CD4-positive, alpha-beta T cell treated with Interleukin-2 at 100 ng/mL for 4 hours (primary cell): ENCODE measurements at places on chromosomes 2 and 18.
A peak's percentile ranks its signal among the peaks of the same experiment; 100 is the strongest.

DNA sequence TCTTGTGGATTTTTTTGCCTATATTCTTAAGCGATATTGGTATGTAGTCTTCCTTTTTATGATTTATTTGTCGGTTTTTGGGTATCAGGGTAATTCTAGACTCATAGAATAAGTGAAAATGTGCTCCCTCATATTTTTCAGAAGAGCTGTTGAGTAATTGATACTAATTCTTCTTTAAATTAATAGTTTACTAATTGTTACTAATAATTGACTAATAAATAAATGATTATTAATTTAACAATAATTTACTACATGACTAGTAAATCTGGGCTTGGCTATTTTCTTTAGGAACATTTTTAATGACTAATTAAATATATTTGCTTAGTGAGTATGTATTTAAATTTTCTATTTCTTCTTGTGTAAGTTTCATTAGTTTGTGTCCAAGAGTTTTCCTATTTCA, 325.0 kb downstream of the ADCYAP1 start:
- DNase-seq, result no peak

DNA sequence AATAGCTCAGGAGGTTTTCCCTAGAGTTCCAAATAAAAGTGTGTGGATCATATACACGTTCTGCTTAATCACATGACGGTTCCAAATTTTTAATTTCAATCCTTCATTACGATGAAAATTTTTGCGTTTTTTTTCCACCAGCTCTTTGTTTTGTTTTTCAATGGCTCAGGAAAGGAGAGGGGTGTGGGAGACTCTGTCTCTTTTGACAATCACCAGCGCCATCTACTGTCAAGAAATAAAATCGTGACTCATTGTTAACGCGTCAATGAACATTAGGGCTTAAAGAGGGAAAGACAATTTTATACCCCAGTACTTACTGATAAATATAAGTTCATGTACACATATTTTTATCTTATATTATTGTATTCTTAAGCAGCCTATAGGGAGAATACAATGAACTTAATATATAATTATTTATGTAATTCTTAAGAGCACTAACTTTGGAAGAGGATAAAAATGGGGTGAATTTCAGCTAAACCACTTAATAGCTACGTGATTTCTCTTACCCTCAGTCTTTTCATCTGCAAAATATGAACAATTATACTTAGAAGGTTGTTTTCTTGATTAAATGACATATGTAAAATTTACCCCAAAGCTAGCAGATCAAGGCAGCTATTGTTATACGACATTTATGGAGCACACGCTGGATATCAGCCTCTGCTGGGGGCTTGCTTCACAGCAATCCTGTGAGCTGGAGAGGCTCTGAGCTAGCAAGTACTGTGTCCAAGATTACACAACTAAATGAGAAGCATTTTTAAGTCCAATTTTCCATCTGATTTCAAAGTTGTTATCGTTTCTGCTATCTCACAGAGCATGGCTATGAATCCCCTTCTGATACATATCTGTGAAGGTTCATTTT, 47.4 kb upstream of the RMDN2 start:
- peak; percentile 77 for DNase-seq

DNA sequence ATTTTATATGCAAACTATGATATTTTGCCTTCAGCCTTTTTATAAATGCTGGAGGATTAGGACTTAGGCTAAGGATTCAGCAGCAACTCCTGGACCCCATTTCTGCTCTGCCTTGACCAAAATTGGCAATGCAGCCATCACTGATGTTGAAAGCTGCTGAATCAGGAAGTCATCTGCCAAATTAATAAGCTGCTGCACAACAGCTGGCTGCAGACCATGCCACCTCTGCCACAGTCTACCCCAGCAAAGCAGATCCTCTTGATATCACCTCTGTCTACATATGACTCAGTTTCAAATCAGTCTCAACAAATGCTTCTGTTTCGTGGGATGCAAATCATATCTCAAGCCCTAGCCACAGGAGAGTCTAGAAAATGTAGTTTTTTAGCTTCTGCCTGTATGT, 7.1 kb upstream of the SOS1 start:
- peak; percentile 82 for DNase-seq

- no peak for DNase-seq
These were observed 44.7 kb downstream of the TGFA start for GRCh38 chr2:70508711-70509462.

DNA sequence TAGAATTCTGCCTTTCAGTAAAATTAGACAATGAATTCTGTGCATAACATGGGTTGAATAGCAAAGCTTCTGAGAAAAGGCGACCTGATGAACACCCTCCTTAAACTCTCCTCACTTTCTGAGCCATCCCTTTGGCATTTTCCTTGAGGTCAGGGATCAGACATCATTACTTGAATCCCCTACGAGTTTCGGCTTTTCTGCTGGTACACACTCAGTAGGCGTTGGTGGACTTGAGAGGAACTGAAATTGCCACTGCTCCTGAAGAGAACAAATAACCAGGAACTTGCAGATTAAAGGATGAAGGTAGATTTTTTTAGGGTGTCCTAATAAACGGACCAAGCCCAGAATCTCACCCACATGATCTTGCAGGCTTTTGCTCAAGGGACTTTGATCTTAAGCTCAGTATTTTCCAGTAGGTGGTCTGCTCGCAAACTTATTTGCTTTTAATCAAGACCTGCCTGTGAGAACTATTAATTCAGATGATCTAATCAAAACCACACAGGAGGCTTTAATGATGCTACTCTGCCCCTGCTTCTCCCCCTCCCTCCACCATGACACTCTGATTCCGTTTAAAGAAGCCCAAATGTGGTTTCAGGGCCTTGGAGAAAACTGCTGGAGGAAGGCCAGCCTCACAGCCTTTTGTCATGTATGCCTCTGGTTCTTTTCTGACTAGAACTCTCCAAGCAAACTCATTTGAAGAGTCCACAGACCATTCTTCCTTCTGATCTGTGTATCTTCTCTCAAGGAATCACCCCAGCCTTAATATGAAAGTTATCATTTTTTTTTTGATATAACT, 124.9 kb downstream of the PRKCE start:
- DNase-seq, result no peak

GRCh38 chr2:144430722-144431391, 89.1 kb downstream of the ZEB2 start:
- DNase-seq, result peak; percentile 28

DNA sequence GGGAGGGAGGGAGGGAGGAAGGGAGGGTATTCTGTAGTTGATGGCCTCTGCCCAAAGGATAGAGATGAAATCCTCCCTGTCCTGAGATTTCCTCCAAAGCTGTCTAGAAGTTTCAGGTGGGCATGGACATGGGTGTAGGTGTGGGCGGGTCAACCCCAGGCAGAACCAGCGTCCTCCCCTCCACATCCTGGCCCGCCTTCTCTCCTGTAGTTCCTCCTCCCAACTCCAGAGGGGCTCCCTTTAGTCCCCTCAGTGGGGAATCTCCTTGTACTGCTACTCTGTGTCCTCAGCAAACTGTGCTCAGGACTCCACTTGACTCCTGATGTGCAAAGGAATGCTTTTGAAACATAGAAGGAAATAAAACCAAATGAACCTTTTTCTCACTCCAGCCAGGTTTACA, 88.1 kb downstream of the MRPS9 start:
- DNase-seq, result no peak

GRCh38 chr18:55396267-55396905, 191.6 kb downstream of the TCF4 start:
- DNase-seq, result no peak

- no peak for DNase-seq
These were observed 177.1 kb downstream of the RNF144A start for GRCh38 chr2:7094231-7094741.

- DNase-seq, result no peak
These were observed 21.8 kb downstream of the MTCL1 start for GRCh38 chr18:8726963-8727705.

- DNase-seq, result no peak
These were observed 41.7 kb upstream of the NABP1 start for GRCh38 chr2:191636235-191636543.

GRCh38 chr2:223868005-223868404, 30.6 kb upstream of the AP1S3 start:
- DNase-seq, result no peak

DNA sequence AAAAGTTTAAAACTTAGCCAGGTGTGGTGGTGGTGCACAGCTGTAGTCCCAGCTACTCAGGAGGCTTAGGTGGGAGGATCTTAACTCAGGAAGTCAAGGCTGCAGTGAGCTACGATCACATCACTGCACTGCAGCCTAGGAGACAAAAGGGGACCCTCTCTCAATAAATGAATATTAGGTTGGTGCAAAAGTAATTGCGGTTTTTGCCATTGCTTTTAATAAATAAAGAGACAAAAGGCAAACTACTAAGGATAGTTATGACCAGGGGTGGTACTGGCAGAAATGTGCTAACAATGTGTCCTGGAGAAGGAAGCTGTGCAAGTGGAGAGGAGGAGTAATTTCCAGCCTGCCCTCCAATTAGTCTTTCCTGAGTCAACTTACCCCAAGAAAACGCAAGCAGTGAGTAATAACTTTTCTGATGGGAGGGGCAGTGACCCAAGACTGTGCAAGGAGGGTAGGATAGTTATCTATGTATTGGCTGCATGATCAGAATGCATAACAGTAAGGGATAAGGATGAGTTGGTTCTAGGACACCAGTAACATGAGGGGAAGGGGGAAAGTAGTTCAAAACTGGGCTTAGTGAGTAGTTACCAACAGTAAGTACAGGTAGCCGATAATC, 1.5 kb downstream of the EXOC6B start:
- no peak for DNase-seq

DNA sequence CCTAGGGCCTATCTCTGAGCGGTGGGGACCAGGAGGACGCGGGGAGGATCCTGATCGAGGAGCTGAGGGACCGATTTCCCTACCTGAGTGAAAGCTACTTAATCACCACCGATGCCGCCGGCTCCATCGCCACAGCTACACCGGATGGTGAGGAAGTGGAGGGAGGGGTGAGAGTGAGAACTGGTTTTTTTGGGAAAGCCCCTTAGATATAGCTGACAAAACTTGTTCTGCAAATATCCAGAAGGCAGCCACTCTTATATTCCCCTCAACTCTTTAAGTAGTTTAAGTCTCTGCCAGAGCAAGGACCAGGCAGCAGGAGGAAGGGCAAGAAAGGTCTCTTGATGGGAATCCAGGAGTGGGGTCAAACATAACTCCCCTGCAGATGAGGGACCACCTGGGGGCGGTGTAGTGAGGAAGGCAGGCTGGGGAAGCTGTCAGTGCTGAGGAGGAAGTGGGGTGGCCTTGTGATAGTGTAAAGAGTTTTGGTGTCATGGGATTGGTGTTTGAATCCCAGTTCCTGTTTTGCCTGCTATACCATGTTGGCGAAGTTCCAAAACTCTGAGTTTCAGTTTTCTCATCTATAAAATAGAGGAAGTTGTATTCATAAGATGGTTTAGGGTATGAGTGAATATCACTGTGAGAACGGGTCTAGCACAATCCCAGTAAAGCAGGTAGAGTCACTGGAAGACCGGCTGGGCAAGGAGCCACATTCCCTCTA, 3.4 kb downstream of the NAGK start:
- DNase-seq, result peak; percentile 68

DNA sequence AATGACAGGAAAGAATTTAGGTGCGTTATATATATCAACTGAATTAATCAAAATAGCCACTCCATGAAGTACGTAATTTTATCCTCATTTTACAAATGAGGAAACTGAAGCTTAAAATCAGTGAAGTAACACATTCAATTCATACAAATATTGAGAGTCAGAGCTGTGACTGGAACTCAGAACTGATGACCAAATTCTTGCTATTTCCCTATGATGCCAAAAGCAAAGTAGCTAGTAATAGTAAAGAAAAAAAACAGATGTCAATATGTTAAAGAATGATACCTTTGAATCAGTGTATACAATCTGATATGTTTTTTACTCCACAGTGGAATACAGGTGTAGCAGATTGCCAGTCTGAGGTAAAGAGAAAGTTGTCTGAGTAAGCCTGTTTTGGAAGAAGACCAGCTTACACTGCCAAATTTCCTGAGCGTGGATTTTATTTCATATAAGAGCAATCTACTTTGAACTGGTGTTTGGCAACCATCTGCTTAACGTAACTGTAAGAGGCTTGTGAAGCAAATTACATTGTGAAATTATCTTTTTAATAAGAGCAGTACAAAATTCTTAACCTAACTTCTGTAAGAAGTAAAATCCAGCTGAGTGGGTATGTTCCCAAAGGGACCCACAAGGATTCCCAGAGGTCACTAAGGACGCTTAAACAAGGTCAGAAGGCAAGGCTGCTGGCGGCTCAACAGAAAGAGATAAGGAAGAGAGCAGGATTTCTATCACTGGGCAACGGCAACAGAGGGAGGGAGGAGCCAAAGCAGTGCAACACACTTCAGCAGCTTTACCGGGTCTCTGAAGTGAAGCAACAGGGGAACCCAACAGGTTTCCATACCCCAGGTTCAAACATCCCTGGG, 85.6 kb downstream of the IKZF2 start:
- DNase-seq, result no peak

- DNase-seq, result no peak
These were observed 93.8 kb downstream of the NRP2 start for GRCh38 chr2:205776139-205776538.

GRCh38 chr2:19028587-19029375, 329.6 kb downstream of the OSR1 start:
- no peak for DNase-seq

GRCh38 chr18:44609181-44609941, 71.3 kb upstream of the SETBP1 start:
- DNase-seq, result no peak

DNA sequence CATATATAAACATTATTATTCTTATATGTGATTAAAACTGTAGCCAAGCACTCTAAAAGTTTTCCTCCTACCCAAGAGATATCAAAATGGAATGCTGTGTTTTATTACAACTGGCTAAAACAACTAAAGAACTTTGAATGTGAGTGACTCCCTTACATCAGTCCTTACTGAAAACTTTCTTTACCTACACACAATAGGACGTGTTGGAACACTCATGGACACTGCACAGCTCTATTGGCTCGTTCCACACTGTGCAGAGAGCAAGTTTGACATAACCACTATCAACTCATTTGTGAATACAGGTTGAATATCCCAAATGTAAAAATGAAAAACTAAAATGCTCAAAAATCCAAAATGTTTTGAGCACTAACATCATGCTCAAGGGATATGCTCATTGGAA, 650.6 kb downstream of the SLC4A3 start:
- DNase-seq, result no peak

- DNase-seq, result no peak
These were observed 65.8 kb downstream of the PARD3B start for GRCh38 chr2:204611017-204611631.

DNA sequence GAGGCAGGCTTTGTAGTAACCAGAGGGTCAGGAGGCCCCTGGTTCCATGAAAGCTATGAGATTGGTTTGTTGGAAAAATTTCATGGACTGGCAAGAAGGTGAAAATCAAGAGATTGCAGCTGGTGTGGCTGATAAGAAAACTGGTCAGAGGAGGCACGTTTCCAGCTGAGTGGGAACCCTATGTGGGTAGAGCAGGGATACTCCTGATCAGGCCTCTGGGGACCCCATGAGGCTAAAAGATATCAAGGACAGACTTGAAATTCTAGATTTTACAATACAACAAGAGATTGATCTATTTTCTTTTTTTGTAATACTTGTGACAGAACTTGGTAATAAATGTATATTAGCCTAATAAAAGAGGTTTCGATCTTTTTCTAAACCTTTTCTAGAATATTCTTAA, 1615.1 kb downstream of the DPP10 start:
- no peak for DNase-seq
